Tibial nerve (tissue), 4 donors: ENCODE measurements at places on chromosomes 2 and 18. TPM values are rescaled to one million over a fixed set of nuclear protein-coding genes. Genes with fewer than 3 reads are reported as not detected.

The HRH4 gene
- 0.60 TPM for total RNA-seq

The DCC gene
- total RNA-seq = not detected

The HNMT gene
- 18.1 TPM for total RNA-seq

The PSMA8 gene
- not detected for total RNA-seq

The COMMD1 gene
- total RNA-seq = 29.6 TPM

The ARHGAP25 gene
- 4.8 TPM for total RNA-seq
